ENCODE measurements at places on chromosomes 13 and 19.

DNA sequence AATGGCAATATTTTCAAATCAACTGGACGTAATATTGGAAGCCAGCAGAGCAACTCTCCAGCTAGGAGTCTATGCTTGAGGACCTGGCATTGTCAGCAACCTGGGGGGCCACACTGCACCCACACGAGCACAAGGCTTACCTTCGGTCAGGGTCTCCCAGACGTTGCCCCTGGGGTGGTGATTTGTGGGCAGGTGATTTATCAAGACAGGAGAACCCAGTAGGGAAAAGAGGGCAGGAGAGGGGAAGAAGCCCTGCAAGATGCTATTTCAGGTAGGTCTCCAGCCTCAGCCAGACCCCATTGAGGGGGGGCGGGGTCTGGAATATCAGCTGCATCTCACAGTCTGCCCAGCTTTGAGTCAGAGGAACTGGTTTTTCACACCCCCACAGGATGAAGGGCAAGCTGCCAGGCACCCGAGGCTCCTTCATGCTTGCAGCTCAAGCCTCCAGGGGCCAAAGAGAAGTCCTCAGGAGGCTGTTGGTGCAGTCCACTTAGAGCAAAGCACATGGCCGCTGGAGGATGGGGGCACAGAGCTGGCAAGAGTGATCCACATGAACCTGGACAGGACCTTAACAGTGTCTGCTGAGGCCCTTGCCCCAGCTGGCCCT lies 80.9 kb upstream of the UQCRFS1 start:
- DNase-seq: no peak

- no peak for DNase-seq
These were observed 12.5 kb downstream of the INTS6 start for GRCh38 chr13:51440381-51440780.

DNA sequence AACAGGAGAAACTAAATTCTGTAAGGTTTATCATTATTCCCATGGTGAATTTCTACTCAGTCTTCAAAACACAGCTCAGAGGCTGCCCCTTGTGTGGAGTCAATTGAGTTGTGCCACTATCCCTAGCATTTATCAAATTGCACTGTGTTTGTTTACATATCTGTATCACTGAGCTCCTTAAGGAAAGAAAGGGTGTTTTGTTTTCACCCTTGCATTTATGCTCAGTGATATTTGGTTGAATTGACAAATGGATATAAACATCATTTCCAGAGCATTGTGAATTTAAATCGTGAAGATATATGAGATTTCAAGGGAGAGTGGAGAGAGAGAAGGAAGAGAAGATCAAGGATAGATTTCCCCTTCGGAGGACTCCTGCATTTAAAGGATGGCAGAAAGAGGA lies 55.1 kb upstream of the TNFRSF19 start:
- DNase-seq: no peak

DNA sequence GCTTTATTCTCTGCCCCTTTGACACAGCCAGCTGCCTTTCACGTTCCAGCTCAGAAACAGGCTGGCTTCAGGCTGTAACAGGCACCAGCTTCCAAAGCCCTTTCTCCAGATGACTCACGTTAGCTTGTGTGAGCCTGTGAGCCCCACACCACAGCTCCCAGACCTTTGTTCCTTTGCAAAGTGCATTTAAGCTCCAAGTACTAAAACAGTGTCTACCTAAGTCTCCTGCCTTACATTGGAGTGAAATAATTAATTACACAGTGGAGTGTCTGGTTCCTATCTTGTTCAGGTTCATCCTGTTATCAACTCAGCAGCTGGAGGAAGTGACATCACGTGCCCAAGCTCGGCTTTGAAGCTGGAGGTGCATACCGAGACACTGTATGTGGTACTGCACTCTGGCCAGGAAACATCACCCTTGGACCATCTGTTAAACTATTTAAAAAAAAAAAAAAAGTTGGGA lies 475.8 kb downstream of the FOXO1 start:
- peak; percentile 46 for DNase-seq

DNA sequence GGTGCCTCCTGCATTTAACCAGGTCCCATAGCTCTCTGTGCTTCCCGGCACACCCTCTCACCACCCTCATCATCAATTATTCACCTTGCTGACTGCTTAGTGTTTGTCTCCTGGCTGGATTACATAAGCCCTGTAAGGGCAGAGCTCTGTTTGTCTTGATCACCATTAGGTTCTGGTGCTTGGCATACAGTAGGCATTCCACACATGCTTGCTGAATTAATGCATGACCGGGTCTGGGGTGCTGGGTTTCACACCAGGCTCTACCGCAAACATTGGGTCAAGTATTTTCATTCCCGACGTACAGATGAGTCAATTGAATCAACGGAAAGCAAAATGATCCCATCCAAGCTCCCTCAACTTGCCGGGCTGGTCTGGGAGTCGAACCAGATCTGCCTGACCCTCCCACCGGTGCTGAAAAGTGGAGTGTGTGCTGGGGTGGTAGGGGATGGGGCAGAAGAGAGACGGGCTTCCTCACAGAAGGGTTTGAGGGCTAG lies 28.5 kb downstream of the VAV1 start:
- no peak for DNase-seq

GRCh38 chr13:99227909-99228688 lies 27.4 kb downstream of the UBAC2 start:
- DNase-seq: no peak

GRCh38 chr19:11378319-11379189 lies 4.1 kb downstream of the SWSAP1 start:
- DNase-seq: peak; percentile 8

- DNase-seq: no peak
These were observed 713.8 kb upstream of the GPC6 start for GRCh38 chr13:92512852-92513251.

- no peak for DNase-seq
These were observed 448.4 kb downstream of the COG6 start for GRCh38 chr13:40103864-40104263.
